ENCODE measurements at places on chromosomes 4 and X.

GRCh38 chrX:71871367-71871766 lies 39.3 kb upstream of the NHSL2 start:
- no peak for DNase-seq

DNA sequence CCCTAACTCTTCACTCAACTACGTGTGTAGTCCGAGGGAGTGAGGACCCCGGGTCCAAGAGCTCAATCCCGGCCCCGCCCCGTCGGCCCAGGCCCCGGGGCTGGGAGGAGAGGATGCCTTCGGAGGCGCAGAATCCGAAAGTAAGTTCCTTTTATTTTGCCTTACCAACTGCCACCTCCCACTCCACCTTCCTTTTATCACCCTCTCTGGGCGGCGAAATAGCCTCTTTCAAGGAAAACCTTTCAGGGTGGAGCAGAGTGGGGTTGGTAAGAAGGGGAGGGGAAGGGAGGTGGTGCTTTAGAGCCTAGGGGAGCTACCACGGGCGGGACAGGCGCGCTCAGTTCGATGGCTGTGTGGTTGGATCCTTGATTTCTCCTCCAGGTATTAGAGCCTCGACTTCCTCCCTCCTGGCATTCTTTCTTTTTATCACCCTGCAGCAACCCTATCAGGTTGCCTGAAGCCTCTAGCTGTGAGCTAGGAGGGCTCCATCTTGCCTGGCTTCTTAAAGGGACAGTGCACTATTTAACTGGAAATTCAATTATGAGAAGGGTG lies 191.2 kb downstream of the RRAGB start:
- peak; percentile 19 for DNase-seq

DNA sequence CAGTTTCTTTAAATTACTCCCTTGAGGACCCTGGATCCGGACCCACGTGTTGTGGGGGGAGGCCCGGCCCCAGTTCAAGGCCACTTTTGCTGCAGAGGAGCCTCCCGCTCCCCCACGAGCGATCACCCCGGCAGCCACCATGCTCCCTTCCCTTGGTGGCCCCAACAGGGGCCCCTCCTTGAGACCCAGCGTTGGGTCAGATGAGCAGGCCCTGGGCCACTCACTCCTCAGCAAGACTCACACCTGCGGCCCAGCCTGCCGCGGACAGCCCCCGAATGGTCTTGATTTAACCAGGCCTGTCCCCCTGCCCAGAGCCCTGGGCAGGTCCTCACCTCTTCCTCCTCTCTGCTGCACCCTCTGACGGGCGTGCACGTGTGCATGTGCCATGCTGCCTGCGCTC lies 4.3 kb downstream of the CPLX1 start:
- DNase-seq: no peak

- DNase-seq: no peak
These were observed 69.7 kb upstream of the EGFL6 start for GRCh38 chrX:13499736-13500135.

GRCh38 chr4:146029939-146030710 lies 91.5 kb upstream of the ZNF827 start:
- DNase-seq: no peak

GRCh38 chr4:74794382-74795010 lies at the start of gene BTC:
BTC (minus strand) TSS chr4:74794523; CDS start chr4:74794325, 198 bp downstream.
- DNase-seq: no peak
